Muscle of leg (tissue), 16 donors: ENCODE measurements at places on chromosomes 5 and 9. TPM values are rescaled to one million over a fixed set of nuclear protein-coding genes. Genes with fewer than 3 reads are reported as not detected.

Gene NDUFAF2
- total RNA-seq = 34.4 TPM

Gene LCN1
- not detected for total RNA-seq

Gene GPX8
- total RNA-seq = 78.1 TPM

Gene PCDHGC5
- 0.75 TPM for total RNA-seq

DNA sequence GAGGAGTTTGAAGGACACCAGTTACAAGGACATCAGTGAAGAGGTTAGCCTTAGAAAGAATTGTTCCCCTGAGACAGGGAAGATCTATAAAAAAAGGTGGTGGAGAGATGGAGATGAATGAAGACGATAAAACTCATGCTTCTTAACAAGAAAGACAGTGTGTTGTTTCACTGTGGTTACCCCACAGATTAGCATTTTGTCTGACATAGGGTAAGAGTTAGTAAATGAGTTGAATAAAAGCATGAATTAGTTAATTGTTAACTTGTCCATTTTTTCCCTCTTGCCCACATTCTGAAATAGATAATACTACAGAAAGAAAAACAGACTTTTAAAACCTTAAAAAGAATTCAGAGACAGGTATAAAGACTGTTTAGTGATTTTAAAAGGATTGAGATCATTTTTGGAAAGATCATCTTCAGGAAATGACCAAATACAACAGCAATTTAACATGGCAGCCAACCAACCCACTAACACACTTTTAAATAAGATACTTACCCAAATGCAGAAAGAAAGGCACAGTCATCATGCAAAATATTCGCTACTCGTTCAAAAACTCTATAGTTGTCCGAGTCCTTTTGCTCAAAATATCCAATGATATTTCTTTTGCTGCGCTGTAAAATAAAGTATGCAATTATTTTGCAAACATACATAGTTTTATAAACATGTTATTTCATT lies 78.5 kb downstream of the ERP44 start:
- DNase-seq = no peak

DNA sequence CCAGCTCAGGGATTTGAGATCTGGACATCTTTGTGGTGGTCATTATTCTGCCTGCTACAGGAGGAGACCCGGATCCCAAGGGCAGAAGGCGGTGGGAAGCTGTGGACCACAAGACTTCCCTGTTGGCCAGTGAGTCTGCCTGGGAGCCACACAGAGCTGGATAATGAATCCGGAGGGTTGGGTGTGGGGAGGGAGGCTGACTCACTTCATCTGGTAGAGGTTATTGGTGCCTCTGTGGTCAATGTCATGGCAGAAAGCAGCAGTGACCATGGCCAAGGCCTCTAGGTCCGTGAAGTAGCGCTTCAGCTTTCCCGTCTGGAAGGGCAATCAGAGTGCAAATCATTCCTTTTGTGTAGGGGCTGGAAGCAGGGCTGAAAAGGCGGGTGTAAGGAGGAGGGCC lies 58.5 kb downstream of the PDE6A start:
- DNase-seq = no peak

DNA sequence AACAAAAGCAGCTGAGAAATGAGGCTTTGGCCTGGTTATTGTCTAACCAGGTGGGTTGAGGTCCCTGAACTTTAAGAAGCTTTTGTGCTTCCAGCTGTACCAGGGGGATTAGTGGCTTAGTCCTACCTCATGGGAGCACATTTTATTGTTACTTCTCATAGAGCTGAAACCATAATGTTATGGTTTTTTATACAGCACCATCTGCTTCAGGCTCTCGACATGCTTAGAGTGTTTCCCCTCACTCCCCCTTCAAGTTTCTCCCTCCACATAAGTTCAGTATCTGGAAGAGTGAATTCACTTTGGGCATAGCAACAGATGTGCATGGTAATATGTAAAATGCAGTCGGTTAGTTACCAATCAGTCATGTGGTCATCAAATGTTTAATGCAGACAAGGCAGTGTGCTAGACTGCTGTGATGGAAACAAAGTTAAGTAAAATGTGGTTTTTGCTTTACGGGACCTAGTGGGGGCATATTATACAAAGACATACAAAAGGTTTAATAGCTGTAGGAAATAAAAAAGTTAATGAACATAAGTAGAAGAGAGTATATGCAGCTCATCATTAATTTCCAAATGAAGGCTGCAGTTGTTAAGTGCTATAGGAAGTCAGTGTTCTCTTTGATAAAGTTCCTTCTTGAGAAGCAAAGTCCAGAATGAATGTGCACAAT lies 95.9 kb upstream of the SPRY4 start:
- peak; percentile 67 for DNase-seq

GRCh38 chr5:151475388-151475787 lies 28.0 kb downstream of the SLC36A1 start:
- DNase-seq = peak; percentile 75
